Activated T-cell treated with anti-CD3 and anti-CD28 coated beads for 4 hours (primary cell): ENCODE measurements at places on chromosomes 6 and 20.

DNA sequence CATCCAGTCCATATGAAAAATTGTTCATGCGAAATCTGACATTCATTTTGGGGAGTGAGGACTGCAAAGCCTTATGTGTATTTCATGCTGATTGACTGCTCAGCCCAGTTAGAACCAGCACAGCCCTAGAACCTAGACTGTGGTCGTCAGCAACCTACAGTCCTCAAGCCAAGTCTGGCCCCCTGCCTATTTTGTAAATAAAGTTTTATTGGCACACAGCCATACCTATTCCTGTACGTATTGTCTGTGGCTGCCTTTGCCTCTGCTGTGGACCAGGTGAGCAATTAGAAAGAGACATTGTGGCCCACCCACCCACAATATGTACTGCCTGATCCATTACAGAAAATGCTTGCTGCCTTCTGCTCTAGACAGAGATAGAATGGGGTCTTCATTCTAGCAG is 391.0 kb downstream of the TAF4 start:
- DNase-seq: no peak

GRCh38 chr20:61964675-61965605 is 100.7 kb downstream of the TAF4 start:
- DNase-seq: no peak

GRCh38 chr6:156963712-156964700 is 186.8 kb downstream of the ARID1B start:
- DNase-seq: no peak

DNA sequence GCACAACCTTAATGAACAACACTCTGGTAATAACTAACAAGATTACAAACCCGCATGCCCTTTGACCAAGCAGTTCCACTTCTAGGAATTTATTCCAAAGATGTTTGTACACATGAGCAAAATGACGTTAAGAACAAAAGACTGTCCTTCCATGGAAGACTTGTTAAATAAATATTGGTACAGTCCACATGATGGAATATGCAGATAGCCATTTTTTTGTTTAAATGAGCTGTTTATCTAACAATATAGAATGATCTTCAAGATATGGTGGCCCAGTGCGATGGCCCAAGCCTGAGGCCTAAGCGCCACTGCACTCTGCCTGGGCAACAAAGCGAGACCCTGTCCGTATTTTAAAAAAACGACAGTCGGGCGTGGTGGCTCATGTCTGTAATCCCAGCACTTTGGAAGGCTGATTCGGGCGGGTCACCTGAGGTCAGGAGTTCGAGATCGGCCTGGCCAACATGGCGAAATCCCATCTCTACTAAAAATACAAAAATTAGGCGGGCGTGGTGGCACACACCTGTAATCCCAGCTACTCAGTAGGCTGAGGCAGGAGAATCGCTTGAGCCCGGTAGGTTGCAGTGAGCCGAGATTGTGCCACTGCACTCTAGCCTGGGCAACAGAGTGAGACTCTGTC is 7.4 kb upstream of the AHCY start:
- no peak for DNase-seq

DNA sequence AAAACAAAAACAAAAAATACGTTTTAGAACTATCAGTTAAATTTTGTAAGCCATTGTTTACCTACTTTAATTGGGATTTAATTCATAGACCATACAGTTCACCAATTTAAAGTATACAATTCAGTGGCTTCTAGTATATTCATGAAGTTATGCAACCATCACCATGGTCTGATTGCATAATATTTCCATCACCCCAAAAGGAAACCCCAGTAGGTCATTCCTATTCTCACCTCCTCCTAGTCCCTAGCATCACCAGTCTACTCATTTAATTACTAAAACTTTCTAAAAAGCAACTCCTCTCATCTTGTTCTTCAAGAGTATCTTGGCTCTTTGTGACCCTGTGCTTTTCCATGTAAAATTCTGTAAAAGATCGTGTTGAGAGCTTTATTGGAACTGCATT is 60.2 kb downstream of the ASXL1 start:
- DNase-seq: no peak

- no peak for DNase-seq
Observed at GRCh38 chr6:146965110-146965689, 239.0 kb upstream of the STXBP5 start.

GRCh38 chr6:115832786-115833185 is 227.9 kb downstream of the FRK start:
- no peak for DNase-seq

- no peak for DNase-seq
Observed at GRCh38 chr6:56450882-56451739, 191.6 kb downstream of the DST start.

- DNase-seq: no peak
Observed at GRCh38 chr6:30997301-30997700, 13.0 kb upstream of the MUC22 start.

DNA sequence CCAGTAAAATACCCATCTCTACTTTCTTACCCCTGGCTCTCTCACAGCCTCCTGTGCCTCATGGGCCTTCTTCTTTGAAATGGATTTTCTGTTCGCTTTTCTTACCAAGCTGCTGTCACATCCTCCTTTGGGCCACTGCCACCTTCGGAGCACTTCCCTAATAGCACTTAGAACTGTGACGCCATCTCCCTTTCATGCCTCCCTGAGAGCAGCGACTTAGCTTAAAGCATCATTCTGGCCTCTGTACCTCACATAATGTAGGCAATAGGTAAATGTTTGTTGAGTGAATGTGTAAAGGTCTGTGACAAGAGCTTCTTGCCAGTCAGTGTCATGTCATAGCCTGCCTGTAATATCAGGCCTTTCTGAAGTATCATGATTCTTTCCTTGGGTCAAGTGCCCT is 78.8 kb downstream of the ADGRG6 start:
- DNase-seq: no peak

GRCh38 chr6:155432293-155432692 is 23.3 kb downstream of the NOX3 start:
- no peak for DNase-seq

GRCh38 chr6:40438246-40438887 is 148.8 kb downstream of the LRFN2 start:
- no peak for DNase-seq

- DNase-seq: no peak
Observed at GRCh38 chr6:32175322-32175710, 568 bp downstream of the AGPAT1 start.
